Gastroesophageal sphincter (tissue), 4 donors: ENCODE measurements at places on chromosomes 2 and 18. TPM values are rescaled to one million over a fixed set of nuclear protein-coding genes. Genes with fewer than 3 reads are reported as not detected.

TXNDC2 gene
- total RNA-seq: not detected

SNTG2 gene
- total RNA-seq: 1.5 TPM

DNA sequence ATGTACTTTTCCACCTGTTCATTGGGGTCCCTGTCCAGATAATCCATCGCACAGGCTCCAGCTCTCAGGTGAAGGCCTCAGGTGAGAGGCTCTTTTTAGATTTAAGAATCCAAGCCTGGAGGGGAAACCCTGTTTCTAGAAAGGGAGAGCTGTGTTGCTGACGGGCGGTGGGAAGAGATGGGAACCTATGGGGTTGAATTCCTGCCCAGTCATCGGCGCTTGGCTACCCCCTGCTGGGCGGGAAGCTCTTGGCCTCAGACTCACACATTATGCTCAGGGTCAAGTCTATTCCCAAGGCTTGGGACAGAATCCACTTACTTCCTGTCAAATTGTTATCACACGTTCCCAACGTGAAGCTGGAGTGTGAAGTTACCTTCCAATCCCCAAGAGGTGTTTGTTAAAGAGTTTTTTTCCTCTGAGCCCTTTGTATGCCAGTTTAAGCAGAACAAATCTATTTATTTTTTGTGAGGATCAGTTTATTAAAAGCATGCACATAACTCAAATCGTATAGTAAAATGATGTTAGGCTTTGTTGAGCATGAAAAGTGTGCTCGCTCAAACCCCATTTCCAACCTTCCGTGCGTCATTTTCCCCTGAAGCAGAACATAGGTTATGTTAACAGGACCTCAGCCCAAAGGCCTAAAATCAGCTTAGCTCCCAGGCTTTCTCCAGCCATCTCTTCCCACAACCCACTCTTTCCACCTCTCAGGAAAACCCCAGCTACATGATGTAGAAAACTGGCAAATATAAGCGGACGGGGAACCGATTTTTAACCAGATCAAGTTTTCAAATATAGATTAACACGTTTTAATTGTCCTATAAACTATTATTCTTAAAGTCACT is 181.7 kb upstream of the ETAA1 start:
- H3K27me3 ChIP-seq: no peaks in the 10 kb centered on the region
- no peak overlapping the region for H3K4me3 ChIP-seq
- peak; percentile 76 for ATAC-seq
- H3K27ac ChIP-seq: peak overlapping the region; percentile 77
- H3K4me1 ChIP-seq: peaks cover 4% of the 10 kb centered on the region

DNA sequence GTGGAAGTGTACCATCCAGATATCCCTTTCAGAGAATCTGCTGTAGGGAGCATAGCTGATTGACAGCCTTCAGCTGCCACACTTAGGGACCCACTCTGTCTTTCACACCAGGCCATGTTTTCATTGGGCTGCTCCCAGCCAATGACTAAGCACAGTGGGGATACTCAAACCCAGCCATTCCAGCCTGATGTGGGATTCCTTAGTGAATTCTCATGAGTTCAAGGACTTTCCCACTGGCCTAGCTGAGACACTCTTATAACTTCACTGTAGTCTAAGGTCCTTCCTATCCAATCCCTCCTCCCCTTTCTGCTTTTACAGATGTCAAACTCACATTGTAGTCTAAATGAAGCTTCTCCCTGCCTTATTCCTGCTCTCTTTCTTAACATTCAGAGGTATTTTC is 201.2 kb downstream of the PIK3C3 start:
- H3K27me3 ChIP-seq: no peaks in the 10 kb centered on the region
- no peak overlapping the region for H3K4me3 ChIP-seq
- peaks cover 7% of the 10 kb centered on the region for H3K4me1 ChIP-seq
